ENCODE measurements at places on chromosomes 5 and 9. TPM values are rescaled to one million over a fixed set of nuclear protein-coding genes. Genes with fewer than 3 reads are reported as not detected.

GRCh38 chr9:35828716-35829083, at the start of gene FAM221B:
Gene FAM221B (minus strand): TSS chr9:35828732. CDS start chr9:35826161, 2,571 bp downstream.
- H3K27me3 ChIP-seq = no peaks in the 10 kb centered on the region
- H3K4me1 ChIP-seq = peaks cover 67% of the 10 kb centered on the region
- H3K4me3 ChIP-seq = peak within 1 kb of the TSS; percentile 49
- no peaks in the 10 kb centered on the region for H3K36me3 ChIP-seq

- H3K4me3 ChIP-seq = no peak overlapping the region
- no peaks in the 10 kb centered on the region for H3K27me3 ChIP-seq
- no peak overlapping the region for H3K27ac ChIP-seq
- H3K4me1 ChIP-seq = peaks cover 6% of the 10 kb centered on the region
- DNase-seq = no peak
Observed at GRCh38 chr5:91223886-91224285, 159.2 kb downstream of the ARRDC3 start.

Gene PNPLA7
- 16.2 TPM for total RNA-seq

Gene PTCH1
- total RNA-seq = 14.2 TPM

Gene PTBP3
- 58.9 TPM for total RNA-seq
